ENCODE measurements at places on chromosomes 2 and 18. TPM values are rescaled to one million over a fixed set of nuclear protein-coding genes. Genes with fewer than 3 reads are reported as not detected.
A peak's percentile ranks its signal among the peaks of the same experiment; 100 is the strongest.

DNA sequence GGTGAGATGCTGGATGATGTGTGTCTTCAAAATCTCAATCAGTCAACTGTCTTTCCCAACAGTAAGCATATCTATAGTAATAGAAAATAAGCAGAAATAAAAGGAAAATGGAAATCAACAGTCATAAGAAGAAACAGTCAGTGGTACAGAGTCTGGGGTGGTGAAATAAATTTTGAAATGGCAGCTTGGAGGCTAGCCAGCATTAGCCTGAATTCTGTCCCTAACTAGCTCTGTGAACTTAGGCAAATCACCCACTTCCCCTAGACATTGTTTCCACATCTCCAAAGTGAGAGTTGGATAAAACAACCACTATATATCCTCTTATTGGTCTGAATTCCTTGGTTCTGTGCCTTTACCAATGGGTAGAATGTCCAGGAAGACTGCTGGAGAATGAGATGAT lies 189.7 kb upstream of the REV1 start:
- no peak for DNase-seq

DNA sequence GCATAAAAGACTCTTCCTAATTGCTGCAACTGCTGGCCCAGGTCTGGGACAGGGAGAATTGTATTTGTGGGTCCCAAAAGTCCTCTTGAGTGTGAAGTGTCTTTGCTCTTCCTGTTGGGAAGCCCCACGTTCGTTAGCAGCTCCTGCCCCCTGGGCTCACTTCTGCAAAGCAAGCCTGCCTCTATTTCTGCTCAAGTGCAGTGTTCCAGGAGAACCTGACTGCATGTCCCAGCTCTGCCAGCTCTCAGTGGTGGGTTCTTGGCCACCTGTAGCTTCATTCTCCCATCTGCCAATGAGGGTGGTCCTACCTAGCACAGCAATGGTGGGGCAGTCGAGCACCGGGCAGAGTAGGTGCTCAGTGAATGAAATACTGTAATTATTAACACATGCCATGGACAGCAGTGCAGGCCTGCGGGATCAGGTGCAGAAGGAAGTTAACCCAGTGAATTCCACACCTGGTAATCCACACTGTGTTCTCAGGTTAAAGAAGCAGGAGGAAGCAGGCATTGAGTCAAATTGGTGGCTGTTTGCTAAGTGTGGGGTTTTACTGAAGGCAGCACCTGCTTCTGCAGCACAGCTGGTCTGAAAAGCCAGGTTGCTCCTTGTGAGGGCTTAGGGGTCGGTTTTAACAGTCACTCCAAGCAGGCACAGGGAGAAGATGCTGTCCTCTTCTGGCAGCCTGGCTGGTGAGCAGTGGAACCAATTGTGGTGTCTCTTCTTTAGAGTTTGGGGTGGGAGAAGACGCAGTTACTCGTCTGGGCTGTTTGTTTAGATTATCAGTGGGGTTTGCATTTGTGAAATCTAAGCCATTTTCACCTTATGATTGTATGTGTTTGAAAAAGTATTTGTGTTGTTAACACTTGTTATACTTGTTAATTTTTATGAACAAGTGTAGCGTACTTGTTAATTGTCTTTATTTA lies 54.3 kb downstream of the DGKD start:
- no peak for DNase-seq

DNA sequence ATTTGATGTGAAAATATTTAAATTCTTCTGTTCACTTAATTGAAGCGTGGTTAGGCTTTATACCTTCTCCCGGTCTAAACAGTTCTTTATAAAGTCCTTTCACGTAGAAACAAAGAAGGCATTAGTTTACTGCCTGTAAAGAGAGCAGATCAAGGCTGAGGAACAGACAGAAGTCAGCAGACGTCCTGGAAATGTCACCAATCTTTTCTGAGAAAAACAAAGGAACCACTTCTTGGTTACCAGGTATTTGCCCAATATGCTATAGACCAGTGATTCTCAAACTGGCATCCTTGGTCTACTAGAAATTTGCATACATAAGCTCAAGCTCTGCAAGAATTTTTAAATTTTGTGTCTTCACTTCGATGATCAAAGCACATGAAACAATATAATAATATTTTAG lies 89.2 kb upstream of the STK17B start:
- no peak for DNase-seq

Gene DRC1
- total RNA-seq, result 0.40 TPM

DNA sequence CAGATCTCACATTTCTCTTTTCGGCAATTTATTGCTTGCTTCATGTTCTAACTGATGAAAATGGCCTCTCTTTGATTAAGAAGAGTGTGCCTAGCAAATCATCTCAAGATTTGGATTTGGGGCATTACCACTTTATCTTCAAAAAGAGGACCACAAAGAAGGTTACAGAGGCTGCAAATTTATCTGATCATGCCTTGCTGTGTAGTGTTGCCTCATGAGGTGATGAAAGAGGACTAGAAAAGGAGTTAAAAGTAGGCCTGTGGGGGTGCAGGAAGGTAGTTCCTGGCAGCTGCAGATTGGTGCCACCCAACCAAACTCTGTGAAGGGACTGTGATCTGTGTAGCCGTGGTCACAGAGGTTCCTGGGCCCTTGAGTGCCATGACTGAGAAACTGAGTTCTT lies 69.2 kb downstream of the PRELID3A start:
- DNase-seq, result no peak

DNA sequence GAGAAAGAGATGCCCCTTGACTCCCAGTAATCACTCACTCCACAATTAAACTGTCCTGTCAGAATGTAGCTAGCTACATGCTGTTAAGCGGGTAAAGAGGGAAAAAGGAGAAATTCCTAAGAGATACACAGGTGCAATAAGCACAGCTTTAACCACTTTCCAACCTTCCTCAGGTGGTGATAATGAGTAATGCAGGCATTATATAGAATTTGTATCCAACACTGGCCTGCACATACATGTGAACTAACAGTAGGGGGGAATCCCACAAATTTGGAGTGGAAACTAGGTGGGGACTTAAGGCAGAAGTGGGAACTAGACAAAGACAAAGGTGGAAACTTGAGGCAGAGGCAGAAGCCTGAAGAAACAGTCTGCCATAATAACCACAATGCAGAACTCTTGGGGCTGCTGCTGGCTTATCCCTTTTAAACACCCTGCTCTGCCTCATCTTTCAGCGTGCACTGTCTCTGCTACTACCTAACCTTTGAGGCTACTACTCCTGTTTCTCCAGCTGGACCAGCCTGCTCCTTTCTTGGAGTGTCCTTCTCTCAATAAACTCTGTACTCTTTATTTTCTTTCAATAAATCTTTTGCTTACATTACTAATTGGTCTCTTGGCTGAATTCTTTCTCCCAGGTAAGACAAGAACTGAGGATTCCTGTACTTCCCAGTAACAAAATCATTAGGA lies 259.7 kb downstream of the PDE11A start:
- no peak for DNase-seq

- DNase-seq, result no peak
Measured at GRCh38 chr2:237725661-237726060, 72.9 kb upstream of the RBM44 start.

Gene VIL1
- total RNA-seq, result 328 TPM

DNA sequence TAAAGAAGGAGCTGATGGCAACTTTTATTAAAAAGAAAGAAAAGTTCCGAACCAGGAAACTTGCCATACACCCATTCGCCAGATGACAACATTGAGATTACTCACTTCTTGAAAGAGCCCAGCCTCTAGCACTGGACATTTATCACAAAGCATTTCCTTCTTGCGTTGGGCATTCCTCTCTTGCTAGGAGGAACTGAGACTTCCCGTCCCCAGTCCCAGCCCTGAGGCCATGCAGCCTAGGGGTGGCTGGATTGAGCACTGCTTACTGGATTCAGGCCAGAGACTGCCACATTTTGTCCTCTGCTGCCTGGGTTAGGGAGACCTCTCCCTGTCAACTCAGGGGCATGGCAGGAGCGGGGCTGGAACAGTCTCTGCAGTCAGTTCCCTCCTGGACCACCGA lies 80.1 kb downstream of the SDC1 start:
- no peak for DNase-seq

- DNase-seq, result peak; percentile 19
Measured at GRCh38 chr2:70340761-70341476, 39.1 kb upstream of the FAM136A start.

Gene KIAA2012
- total RNA-seq, result not detected

- peak; percentile 14 for DNase-seq
Measured at GRCh38 chr2:232230560-232230959, 148.0 kb upstream of the ALPP start.

Gene ZNF892
- total RNA-seq, result 7.8 TPM

DNA sequence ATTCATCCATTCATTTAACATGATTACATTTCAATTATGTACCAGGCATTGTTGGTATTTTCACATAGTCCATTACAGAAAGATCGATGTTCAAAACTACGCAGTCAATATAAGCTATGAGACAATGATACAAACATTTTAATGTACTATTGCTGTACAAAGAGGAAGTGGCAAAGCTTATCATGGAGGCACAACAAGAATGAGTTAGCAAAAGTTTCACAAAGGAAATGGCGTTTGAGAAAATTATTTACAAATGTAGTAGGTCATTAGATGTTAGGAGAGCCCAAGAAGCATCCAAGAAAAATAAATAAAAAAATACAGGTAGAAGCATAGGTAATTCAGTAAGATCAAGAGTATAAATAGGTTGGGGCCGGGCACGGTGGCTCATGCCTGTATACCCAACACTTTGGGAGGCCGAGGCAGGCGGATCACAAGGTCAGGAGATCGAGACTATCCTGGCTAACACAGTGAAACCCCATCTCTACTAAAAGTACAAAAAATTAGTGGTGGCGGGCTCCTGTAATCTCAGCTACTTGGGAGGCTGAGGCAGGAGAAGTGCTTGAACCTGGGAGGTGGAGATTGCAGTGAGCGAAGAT lies 1730.8 kb upstream of the CELF4 start:
- no peak for DNase-seq

DNA sequence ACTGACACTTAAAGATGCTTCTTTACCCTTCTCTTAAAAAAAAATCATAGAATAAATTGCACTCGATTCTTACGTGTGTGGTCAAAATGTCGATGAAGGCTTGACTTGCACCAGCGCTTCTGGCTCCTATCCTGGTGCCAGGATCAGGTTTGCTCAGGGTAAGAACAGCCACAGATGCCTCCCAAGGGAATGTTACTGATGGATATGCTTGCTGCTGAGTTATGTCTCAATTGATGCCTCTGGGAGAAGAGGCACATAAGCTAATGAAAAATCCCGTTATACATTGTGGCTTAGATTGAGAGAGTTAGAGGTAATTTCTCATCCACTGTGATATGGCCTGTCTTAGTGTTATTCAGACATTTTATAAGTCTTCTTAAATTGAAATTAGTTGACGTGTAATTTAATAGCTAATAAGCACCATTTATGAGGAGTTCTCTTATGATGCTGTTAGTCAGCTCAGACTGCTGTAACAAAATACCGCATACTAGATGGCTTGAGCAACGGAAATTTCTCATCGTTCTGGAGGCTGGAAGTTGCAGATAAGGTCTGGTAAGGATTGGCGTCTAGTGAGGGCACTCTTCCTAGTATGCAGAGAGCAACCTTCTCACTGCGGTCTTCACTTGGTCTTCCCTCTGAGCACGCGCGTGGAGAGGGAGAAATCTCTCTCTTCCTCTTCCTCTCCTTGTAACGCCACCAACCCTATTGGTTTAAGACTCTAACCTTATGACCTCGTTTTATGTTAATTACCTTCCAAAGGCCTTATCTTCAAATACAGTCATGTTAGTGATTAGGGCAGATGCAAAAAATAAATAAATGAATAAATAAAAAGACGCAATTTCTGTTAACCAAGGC lies 116.6 kb upstream of the NOSTRIN start:
- no peak for DNase-seq

Gene FAM110C
- total RNA-seq, result 41.8 TPM

DNA sequence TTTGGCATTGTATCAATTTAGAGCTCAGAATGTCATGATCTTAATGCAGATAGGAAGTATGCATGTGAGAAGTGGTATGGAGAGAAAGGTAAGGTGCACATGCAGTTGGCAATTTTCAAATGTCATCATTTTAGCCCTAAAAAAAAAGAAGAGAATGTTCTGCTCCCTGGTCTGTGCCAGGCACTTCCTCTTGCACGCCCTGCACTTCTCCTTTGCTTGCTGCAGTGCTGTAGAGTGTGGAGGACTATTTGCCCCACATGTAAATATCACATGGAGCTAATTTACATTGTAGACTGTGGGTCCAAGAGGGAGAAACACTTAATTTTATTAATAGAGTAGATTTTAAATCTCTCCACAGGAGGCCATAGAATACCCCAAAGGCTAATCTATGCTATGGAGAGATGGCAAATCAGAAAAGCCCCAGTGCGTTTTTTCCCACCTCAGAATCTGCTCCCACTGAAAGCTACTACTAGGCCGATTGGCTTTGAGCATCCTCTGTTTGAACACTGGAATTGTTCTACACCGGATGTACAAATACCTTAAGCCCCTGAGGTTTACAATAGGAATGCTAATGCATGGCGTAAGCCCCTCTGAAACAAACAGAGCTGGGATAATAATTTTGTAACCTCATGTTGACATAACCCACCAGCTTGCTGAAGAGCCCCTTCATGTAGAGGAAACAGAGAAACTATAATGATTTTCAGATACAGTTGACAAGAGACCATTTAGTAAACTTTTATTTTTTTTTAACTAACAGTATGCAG lies 137.2 kb upstream of the KLHL14 start:
- DNase-seq, result no peak

DNA sequence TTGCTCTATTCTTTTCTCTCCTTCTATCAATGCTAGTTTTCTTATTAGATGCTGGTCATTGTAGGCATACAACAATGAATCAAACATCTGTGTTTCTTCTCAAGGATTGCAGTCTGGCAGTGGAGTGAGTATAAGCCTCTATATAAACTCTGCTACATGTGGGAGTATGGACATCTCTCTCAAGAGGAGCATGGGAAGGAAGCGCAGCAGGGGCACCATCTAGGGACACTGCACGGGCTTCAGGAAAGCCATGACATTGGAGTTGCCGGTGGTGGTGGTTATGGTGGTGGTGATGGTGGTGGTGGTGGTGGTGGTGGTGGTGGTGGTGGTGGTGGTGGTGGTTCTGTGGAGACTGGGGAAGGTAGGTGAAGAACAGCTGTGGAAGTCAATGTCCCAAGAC lies 462.6 kb downstream of the RNF144A start:
- no peak for DNase-seq

DNA sequence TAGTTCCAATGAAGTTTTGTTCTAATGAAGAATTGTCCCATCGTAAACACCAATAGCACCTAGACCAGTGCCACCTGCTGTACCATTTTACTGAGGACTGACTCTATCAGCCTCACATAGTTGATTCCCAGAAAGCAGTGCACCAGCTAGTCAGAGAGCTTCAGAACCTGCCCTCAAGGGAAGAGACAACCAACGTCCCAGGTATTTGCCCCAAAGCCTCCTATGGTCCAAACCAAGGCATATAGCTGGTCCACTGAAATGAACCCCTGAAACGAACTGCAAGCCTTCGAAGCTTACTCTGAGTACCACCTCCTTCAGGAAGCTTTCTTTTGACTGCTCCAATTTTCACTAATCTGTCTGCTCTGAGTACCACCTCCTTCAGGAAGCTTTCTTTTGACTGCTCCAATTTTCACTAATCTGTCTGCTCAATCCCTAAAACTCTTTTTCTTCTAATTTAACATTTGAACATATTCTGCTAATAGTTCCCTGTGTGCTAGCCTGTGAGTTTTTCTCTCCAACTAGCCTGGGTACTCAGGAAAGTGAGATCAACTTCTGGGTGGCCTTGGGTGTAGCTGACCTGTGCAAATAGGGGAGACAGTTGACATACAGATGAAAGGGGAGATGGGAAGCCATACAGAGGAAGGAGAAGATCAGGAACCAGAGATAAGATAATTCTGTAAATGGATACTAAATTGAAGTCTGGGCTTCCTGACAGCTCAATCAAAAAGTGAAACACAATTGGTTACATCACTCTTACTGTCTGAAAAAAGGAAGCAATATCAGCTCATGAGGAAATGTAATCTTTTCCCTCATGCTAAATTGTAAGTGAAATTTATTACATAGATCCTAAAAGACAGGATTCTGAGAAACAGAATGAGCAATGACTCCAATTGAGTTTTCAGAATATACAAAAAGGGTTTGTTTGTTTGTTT lies 33.5 kb upstream of the EML4 start:
- no peak for DNase-seq

All from mucosa of gallbladder (tissue), 1 donor.